ENCODE measurements at places on chromosomes 6 and 20.

DNA sequence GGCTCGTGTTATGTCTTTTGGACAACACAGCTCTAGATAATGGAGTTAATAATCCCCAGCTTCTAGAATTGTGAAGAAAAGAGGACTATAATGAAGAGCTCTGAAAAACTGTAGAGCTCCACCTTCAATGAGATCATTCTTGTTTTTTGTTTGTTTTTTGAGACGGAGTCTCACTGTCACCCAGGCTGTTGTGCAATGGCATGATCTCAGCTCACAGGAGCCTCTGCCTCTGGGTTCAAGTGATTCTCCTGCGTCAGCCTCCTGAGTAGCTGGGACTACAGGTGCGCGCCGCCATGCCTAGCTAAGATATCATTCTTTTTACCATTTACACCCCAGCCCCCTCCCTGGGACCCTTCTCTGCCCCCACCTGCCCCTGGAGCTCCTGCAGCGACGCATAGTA lies 36.6 kb downstream of the ERGIC3 start:
- no peak for DNase-seq

GRCh38 chr6:162825597-162825996 lies 97.8 kb downstream of the PACRG start:
- no peak for DNase-seq

GRCh38 chr6:163354761-163355425 lies 59.6 kb upstream of the QKI start:
- no peak for DNase-seq

- DNase-seq: no peak
Observed at GRCh38 chr6:113006494-113006893, 659.4 kb downstream of the RFPL4B start.

GRCh38 chr6:52573295-52573694 lies 3.6 kb downstream of the TRAM2 start:
- no peak for DNase-seq

DNA sequence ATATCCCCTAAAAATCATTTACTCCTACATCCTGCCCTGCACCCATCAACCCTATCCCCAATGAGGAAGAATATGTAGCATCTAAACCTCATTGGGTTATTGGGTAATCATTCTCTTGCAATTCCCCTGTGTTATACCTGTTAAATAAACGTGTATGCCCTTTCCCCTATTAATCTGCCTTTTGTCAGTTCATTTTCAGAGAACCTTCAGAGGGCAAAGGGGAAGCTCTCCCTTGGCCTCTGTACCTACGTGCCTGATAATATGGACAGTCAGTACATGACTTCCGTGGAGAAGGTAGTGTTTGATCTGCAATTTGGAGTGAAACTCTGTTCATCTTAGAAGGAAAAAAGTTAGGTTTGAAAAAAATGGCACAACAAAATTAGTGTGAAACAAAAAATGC lies 173.5 kb upstream of the RUNX2 start:
- DNase-seq: no peak

DNA sequence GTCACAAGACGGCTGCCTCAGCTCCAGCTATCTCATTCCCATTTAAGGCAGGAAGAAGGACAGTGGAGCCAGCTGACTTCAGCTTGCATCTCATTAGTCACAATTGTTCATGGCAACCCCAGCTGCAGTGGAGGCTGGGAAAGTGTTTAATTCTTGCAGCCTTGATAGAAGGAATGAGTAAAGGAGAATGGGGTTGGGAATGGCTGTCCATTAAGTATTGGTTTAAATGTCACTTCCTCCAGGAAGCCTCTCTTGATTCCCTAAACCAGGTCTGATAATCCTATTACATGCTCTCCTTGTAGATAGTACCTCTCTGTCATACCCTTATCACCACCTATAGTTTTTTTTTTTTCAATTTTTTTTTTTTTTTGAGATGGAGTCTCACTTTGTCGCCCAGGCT lies 166.4 kb downstream of the TFAP2C start:
- DNase-seq: no peak

- no peak for DNase-seq
Observed at GRCh38 chr6:16184551-16184950, 53.8 kb upstream of the GMPR start.

GRCh38 chr6:45892696-45893245 lies 122.9 kb downstream of the CLIC5 start:
- no peak for DNase-seq

DNA sequence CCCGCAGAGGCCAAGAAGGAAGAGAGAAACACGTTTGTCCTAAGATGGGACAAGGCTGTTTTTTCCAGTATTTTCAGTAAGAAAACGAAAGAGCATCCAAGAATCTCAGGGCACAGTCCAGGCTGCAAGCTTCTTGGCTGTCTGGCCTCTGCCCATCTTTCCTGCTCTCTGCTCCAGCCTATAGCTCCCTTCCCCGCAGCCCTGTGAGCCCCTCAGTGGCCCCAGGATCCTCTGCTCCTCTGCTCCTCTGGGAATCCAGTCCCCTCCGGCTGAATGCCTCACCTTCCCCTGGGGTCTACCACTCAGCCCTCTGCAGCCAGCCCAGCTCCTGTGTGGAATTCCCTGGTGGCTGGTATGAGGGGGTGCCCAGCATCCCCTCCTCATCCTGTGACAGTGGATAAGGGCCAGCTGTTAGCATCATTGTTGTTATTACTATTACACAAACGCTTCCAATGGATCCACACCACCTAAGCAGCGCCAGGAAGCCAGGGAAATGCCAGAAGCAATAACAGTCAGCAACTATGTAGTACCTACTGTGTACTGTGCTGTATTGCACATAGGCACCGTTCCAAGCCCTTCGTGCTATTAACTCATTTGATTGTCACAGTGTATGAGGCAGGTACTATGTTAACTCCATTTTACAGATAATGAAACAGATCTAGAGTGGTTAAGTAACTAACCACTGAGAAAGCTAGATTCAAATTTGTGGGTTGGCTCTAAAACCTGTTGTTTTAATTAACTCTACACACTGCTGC lies 60.3 kb upstream of the PTPN1 start:
- DNase-seq: no peak

- no peak for DNase-seq
Observed at GRCh38 chr6:17820055-17820454, 113.3 kb upstream of the NUP153 start.

GRCh38 chr6:149897855-149898744 lies at the start of gene RAET1E:
RAET1E (minus strand) TSS chr6:149898113; CDS start chr6:149890901, 7,212 bp downstream.
- DNase-seq: no peak

All from stimulated activated effector memory CD8-positive, alpha-beta T cell treated with anti-CD3 and anti-CD28 coated beads, Interleukin-12 subunit alpha, Interleukin-12 subunit beta, amount 100 ng/mL, for 72 hours (primary cell).